Posterior vena cava (tissue), 2 donors: ENCODE measurements at places on chromosomes 3 and 15. TPM values are rescaled to one million over a fixed set of nuclear protein-coding genes. Genes with fewer than 3 reads are reported as not detected.

C15orf61 gene
- 5.2 TPM for total RNA-seq

FGF12 gene
- 1.7 TPM for total RNA-seq

SLC22A14 gene
- total RNA-seq = not detected

TTC14 gene
- 43.3 TPM for total RNA-seq

WDR49 gene
- total RNA-seq = 3.4 TPM

IL5RA gene
- not detected for total RNA-seq

SCN11A gene
- 0.29 TPM for total RNA-seq

FSIP1 gene
- total RNA-seq = 1.00 TPM

SLC24A5 gene
- total RNA-seq = not detected

SKOR1 gene
- 0.76 TPM for total RNA-seq

PLSCR5 gene
- not detected for total RNA-seq

SERPINI2 gene
- total RNA-seq = 0.81 TPM

KNL1 gene
- total RNA-seq = 0.52 TPM

TMEM40 gene
- not detected for total RNA-seq

- DNase-seq = no peak
Observed at GRCh38 chr3:150433347-150433746, 25.2 kb downstream of the TSC22D2 start.

- DNase-seq = no peak
Observed at GRCh38 chr3:24640330-24640877, 145.8 kb upstream of the THRB start.

GRCh38 chr15:33284336-33284735 is 26.4 kb upstream of the RYR3 start:
- no peak for DNase-seq

DNA sequence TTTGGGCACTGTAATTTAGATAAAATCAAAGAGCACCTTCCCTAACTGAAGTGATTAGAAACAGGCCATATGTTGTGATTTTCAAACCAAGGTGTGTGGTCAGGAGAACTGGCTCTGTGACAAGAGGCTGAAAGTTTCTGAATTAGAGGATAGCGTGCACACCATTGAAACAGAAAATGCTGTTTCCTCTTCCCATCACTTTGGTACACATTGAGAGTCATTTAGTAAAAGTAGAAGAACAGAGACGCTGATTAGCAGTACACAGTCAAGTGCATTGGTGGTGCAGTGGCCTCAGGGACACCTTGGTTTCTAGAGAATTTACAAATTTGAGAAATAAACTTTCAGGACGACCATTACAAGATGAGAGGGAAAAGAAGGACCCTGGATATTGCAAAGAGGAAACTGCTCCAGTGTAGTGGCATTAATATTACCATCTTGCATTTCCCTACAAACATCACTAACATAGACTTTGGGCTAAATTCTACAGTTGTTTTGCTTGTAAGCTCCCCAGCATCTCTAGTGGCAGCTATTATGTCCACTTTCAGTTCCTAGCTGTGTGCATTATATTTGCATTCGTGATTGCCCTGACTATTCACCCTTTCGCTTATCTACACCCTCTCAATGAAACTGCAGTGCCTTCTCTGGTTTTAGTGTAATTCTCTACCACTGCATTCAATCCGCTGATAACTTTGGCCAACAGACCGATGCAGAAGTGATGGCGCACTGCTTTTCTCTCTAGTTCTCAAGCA is 728.1 kb upstream of the GRM7 start:
- DNase-seq = no peak

GRCh38 chr3:30728143-30728542 is 121.7 kb downstream of the TGFBR2 start:
- peak; percentile 62 for DNase-seq

DNA sequence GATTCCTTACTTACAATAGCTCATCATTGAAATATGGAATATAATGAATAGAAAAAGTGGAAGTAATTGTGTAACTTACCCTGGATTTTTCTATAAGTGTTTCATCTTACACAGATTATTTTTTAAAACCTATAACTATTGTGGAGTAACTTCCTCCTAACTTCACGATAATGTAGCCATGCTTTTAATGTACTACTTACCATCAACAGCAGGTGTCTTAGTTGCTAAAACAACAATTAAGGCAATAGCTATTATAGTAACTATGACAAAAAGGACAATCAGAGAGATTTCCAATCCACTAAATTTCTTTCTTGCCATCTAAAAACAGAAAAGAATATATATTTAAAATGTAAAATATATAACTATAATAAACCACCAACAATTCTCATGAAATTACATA is 2.6 kb downstream of the SI start:
- DNase-seq = no peak

DNA sequence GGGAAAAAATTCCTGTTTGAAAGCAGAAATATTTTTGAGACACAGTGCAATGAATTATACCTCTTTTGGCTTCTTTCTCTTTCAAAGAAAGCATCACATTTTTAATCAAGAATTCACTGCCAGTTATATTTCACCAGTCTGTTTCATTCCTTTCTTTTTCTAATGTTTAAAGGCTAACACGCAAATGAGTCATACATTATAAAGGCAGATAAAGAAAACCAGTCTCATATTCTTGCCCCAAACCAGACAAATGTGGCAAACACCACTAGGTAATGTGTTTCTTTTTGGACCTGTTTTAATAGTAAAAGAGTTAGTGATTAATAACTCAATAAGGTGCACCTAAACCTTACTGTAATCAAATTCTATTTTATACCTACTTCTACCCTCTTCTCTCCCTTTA is 83.8 kb downstream of the PLOD2 start:
- DNase-seq = no peak

DNA sequence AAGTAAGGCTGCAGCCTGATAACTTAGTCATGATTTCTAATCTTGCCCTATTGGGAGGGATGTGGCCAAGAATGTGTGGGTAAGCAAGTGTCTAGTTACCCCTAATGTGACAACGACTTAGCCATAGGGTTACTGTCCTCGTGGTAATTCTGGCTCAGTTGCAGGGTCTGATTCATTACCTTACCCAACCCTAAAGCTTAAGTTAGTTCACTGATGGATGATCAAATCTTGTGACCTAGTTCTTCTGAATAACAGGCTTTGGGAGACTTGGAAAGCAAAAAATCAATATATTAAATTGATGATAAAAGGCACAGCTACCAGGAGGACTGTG is 1.6 kb upstream of the INTS14 start:
- no peak for DNase-seq

DNA sequence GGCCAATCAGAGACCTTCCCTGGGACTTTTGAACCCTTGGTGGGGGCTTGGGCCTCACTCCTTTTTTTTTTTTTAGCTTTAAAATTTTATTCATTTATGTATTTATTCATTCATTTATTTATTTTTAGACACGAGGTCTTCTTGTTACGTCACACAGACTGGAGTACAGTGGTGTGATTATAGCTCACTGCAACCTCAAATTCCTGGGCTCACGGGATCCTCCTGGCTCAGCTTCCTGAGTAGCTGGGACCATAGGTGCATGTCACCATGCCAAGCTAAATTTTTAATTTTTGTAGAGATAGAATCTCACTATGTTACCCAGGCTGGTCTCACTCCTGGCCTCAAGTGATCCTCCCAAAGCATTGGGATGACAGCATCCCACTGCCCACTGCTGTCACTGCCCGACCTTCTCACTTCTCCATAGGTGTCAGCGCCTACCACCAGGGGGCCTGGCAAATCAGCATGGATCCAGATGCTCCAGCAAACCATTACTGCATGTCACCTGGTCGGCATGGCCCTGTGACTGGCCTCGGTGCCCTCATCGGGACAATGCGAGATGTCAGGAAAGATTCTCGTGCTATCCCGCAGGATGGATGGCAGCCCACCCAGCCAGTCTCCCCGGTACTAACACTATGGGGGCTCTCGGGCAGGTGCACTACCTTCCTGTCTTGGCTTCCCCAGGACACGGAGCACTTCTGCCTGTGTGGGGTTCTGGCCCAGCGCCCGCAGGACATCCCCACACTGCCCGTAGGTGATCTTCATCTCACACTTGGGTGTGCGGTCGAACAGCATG is 3.0 kb downstream of the MYL3 start:
- DNase-seq = peak; percentile 64

- peak; percentile 80 for DNase-seq
Observed at GRCh38 chr3:126956866-126957650, 25.9 kb upstream of the PLXNA1 start.

DNA sequence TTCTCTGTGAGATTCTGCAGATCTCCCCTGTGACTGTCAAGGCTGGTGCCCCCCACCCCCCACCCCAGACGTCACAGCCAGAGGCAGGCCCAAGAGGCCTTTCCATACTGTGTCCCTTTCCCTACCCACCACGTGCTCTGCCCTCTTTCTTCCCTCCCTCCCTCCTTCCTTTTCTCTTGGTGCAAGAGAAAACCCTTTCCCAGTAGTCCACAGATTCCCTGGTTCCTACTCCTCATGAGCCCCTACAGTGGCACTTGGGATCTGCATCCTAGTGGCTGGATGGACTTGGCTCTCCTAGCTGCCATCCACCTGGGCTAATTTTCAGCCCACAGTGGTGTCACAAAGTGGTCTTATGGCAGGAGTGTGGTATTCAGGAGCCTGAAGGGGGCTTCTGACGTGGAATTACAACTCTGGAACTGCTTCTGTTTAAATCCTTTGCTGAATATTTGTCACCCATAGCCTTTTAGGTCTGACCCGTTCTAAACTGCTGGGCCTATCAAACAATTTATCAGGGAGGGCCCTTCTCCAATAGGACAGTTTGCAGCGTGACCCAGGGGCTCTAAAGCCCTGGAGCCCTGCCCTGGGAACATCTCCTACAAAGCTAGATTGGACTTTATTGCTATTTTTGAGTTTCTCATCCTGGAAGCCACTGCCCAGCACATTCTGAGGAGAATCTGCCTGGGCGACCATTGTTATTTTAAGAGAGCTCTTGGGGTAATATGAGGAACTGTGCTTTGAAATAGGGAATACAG is 35.3 kb downstream of the KLF13 start:
- peak; percentile 20 for DNase-seq

DNA sequence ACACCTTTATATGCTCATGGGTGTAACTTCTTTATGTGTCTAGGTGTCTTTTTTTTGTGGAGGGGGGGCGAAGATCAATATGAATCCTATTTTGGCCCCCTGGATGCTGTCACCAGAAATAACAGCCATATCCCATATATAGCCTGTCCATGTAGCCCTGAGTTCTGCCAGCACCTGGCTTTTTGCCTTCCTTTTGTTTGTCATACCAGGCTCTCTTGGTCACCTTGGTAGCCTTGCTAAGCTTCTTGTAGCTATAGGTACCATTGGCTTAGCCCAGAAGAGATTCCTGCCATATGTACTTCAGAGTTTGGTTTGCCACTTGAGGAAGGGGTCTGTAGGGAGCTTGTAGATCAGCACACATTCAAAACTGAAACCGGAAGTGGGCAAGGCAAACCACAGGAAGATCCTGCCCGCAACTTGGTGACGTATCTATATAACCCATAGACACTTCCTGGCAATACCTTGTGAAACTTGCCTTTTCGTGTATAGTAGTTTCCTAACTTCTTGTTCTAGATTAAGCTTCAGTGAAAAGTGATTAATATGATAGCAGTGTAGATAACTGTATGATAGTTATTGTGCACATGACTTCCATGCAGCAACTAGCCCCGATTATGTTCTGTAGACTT is 11.9 kb downstream of the RASA2 start:
- no peak for DNase-seq

GRCh38 chr3:61828880-61829721 is 267.7 kb downstream of the PTPRG start:
- DNase-seq = no peak

DNA sequence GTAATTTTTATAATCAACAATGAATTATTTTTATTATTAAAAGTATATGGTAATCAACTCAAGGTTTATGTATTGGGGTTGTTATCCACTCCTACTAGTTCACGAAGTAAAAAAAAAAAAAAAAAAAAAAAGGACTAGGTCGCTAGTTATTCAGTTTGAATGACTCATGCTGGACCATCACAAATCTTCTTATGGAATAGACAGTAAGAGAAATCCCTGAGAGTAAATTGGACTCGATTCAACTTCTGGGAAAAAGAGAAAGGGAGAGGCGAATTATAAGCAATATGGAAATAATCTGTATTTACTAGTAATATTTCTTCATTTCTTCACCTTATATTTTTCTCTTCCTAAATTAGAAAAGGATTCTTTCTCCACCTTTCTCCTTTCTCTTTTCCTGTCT is 2.0 kb downstream of the MYEF2 start:
- no peak for DNase-seq

- no peak for DNase-seq
Observed at GRCh38 chr15:33157371-33158037, 37.0 kb downstream of the FMN1 start.

DNA sequence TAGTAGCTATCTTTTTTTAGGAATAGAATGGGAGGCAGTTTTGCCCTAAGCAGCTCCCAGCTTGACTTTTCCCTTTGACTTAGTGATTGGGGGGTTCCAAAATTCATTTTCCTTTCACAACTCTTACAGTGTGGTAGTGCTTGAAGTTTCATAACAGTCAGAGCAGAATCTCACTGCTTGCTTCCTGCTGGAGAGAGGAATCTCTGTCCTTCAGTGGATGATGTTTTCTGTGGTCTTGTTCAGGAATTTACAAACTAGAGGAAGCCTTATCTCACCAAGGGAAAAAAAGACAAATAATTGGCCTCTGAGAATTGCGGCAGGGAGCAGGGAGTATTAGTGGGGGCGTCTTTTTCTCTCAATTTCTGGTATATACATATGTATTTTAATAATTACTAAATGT is 326.6 kb upstream of the C2CD4B start:
- DNase-seq = no peak

GRCh38 chr3:134407239-134407625 is 33.0 kb upstream of the AMOTL2 start:
- DNase-seq = no peak

GRCh38 chr3:42122261-42123011 is 31.3 kb downstream of the TRAK1 start:
- DNase-seq = no peak

DNA sequence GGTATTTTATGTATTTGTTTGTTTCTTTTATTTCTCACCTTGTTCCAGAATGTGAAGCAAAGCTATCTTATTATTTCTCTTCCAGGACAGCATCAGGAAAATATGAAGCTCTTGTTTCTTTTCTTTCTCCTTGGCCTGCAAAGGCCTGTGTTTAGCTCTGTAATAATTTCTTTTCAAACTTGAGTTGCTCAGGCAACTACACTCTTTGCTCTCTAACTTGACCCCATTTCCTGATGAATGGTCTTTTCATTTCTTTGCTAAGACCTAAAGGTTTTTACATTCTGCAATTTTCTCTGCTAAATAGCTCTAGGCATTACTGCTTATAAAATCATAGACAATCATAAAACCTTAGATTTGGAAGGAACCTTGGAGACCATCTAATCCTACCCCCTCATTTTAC is 26.2 kb upstream of the ZNF770 start:
- DNase-seq = no peak

DNA sequence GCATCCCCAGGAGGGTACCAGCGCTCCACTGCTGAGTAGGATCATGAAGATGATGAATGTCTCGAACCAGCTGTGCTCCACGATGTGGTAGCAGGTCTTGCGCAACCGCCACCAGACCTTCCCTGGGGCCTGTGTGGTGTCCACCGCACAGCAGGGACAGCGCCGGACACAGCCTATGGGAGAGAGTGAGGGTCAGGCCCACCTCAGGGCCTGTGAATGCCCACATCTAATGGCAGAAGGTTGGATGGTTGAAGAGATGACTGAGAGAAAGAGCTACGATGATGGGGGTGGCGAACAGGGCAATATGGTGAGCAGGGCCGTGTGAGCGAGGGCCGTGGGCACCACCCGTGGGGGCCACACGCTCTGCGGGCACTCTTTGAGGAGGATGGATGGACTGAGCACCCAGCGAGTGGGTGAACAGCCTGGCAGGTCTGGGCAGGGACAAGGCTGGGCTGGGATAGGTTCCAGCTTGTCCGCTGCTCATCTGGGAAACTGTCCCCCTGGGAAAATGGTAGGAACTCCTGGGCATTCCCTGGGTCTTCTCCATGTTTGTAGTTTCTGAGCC is 74.1 kb downstream of the SCN5A start:
- DNase-seq = no peak

GRCh38 chr3:37456270-37456708 is 281.9 kb upstream of the LRRFIP2 start:
- DNase-seq = peak; percentile 92
